ENCODE measurements at places on chromosomes 3 and 15.

DNA sequence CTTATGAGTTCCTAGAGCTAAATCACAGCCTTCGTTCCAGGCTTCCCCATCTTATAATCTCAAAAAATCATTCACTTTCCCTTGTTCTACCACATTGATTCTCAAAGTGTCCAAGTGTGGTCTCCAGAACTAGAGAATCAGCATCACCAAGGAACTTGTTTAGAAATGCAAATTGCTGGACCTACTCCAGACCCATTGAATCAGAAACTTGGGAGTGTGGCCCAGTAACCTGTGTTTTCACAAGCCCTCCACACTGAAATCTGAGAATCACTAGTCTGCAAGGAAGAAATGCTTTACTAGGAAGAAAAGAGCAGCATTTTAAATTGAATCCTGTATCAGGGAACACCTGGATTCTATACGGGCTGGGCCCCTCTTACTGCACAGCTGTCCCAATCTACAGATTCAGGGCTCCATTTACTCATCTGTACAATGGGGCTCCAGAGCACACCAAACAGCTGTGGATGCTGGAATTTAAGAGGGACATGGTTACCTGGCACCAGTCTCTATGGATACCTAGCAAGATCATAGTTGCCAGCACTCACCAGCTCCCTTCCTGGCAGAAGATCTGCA, 3.9 kb downstream of the MEGF11 start:
- DNase-seq: no peak

DNA sequence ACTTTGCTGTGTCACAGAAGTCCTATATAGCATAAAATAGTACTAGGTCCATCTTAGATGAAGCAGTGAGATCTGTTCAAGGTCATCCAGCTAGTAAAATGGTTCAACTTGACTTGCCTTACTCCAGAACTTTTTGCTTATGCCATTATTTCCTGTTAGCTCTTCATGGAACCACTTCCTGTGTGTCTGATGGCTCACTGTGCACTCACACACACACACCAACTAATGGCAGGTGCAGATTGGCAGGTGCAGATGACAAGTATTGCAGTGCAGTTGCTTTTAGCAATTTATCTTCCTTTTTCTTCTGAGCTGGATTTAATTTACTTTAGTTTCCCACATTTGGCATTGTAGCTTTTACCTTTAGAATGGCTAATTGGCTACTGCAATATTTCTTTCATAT, 29.8 kb downstream of the GOLGA8S start:
- no peak for DNase-seq

DNA sequence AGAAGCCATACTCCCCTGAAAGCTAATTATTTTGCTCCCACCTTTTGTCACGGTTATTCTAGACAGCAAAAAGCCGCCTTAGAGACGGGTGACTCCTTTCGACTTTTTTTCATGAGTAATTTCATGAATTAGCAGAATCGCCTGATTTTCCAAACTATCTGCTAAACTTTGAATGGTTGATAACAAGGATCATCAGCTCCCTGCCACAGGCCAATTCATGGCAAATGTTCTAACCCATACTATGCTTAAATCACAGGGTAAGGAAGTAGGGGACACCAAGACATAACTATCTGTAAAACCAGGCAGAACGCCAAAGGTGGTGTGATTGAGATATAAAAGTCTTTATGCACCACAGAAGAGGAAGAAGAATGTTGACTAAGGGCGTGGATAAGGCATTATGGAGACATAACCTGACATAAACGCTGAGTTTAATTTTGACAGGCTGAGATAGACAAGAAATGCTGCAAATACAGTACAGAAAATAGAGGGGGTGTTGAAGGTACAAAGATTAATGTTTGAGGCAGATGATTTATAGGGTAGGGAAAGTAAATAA, 891 bp upstream of the DMXL2 start:
- no peak for DNase-seq

- no peak for DNase-seq
Measured at GRCh38 chr15:46329876-46330275, 695.0 kb downstream of the SQOR start.

GRCh38 chr3:5494905-5495519, 307.5 kb downstream of the EDEM1 start:
- DNase-seq: no peak

- no peak for DNase-seq
Measured at GRCh38 chr3:168040607-168041208, 55.0 kb downstream of the GOLIM4 start.

GRCh38 chr3:171121801-171122200, 95.3 kb upstream of the SLC2A2 start:
- no peak for DNase-seq

DNA sequence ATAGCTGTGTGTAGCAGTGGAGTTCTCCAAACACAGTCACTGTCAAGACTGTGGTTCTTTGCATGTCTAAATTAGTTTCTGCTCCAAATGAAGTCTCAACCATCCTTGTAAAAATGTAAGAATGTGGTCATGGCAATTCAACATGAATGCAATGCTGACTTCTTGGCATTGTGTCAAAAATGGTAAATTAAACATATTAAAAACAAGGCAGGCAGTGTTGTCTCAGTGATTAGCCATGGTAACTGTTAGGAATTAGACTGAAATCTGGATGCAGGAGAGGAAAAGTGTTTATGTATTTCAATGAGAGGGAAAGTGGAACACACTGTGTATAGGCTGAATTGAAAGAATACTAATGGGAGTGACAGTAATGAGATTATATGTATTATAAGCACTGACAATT, 597.2 kb downstream of the EDEM1 start:
- DNase-seq: no peak

- no peak for DNase-seq
Measured at GRCh38 chr3:4772171-4772804, 206.9 kb upstream of the BHLHE40 start.

DNA sequence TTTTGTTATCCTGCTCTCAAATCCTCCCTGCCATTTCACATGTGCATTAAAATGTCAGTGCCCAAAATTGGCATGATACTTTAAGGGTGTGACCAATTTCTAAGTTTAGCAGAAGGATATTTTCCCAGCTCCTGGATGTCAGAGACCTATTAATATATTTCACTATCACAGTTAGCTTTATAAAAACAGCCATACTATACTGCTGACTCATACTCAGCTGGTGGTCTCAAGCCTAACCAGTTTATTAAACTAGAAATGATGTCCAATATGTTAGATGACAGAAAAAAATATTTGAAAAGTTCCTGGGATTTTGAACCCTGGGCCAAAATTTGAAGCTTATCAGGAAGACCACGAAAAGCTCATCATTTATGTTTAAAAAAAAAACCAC, 60.9 kb upstream of the ZNF280D start:
- no peak for DNase-seq

DNA sequence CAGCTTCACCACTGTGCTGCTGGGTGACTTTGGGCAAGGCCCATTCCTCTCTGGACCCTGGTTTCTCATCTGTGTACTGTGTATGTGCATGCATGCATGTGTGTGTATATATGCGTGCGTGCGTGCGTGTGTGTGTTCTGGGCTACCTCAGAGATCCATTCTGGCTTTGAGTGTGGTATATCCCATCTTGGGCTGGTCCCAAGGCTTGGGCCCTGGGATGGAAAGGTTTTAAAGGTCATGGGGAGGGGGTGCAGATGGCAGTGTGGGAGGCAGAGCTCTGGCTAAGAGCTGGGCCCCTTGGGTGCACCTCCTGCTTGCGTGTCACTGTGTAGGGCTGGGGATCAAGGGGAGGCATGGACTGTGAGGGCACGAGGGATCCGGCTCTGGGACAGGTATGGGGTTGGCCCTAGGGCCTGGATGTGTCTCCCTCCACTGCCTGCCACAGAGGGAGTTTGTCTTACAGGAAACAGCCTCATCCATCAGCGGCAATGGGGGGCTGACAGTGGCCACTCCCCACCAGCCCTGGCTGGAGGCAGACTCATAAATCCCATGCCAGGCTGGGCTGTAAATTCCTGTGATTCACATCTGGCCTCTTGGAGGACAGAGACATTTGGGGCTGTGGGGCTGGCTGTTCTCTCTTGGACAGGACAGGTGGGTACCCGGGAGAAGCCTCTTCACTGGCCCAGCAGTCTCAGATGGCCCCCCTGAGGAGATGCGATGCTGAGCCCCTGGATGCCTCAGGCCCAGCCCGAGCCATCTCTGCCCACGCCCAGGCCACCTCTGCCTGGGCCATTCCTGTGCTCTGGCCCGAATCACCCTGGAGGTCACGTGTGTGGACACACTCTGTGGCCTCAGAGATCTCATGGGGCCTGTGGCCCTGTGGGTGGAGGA, 21.4 kb upstream of the CSPG4 start:
- DNase-seq: no peak

DNA sequence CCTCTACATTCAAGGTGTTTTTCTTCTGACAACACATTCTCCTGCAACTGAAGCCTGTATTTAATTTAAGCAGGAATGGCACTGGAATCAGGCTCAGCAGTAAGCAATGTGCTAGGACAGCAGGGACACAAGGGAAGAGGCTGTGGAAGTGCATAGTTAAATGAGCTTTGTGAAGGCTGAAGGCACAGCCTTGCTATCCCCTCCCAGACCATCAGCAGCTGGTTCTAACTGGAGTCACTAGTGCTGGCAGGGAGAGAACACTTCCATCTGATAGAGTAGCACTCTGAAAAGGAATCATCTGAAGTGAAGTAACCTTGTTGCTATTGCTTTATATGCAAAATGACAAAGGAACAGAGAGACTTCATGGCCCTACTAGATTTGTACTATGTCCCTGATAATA, 14.7 kb downstream of the UQCC5 start:
- DNase-seq: no peak

GRCh38 chr3:33496449-33496848, 56.2 kb upstream of the UBP1 start:
- no peak for DNase-seq

GRCh38 chr3:184334470-184335158, 2.8 kb upstream of the FAM131A start:
- DNase-seq: peak; percentile 32
